OCI-M1 (cell line): ENCODE measurements at places on chromosomes 2 and 18.

DNA sequence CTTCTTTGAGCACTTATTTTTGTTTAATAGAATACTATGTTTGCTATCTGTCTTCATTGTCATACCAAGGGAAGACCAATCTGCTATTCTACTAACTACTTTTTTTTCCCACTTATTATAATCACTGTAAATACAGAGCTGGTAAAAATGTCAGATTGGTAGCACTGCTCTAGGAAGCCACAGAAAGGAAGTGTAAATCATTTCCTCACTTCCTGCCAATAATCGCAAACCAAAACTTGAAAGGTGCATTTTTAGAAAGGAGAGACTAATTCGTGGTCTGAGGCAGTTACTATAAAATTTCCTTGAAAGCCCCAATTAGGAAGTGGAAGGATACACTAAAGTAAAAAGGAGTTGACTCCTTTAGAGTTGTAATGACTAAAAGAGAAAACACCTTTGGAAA lies 13.9 kb upstream of the THSD7B start:
- no peak for DNase-seq

- peak; percentile 86 for DNase-seq
Measured at GRCh38 chr2:191376981-191377629, 131.9 kb downstream of the MYO1B start.

DNA sequence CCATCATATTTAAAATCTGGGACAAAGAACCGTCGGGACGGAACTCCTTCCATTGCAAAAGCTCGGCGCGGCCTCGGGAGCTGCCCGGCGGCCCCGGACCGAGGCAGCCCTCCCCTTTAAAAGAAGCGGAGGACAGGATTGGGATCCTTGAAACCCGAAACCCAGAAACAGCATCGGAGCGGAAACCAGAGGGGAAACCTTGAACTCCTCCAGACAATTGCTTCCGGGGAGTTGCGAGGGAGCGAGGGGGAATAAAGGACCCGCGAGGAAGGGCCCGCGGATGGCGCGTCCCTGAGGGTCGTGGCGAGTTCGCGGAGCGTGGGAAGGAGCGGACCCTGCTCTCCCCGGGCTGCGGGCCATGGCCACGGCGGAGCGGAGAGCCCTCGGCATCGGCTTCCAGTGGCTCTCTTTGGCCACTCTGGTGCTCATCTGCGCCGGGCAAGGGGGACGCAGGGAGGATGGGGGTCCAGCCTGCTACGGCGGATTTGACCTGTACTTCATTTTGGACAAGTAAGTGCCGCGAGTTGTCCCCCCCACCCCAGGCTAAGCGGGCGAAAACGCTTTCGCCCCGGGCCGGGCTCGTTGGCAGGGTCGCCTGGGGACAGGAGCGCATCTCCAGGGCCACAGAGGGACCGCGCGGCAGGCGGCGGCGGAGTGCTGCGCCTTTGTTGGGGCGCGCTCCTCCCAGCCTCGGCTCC lies at the start of gene ANTXR1:
TSS of gene ANTXR1 (plus strand) at position 38 of the 698 bp plus-strand sequence. CDS start at position 359, 321 bp downstream.
- no peak for DNase-seq

GRCh38 chr2:230018153-230018552 lies 50.6 kb downstream of the SLC16A14 start:
- DNase-seq, result no peak

DNA sequence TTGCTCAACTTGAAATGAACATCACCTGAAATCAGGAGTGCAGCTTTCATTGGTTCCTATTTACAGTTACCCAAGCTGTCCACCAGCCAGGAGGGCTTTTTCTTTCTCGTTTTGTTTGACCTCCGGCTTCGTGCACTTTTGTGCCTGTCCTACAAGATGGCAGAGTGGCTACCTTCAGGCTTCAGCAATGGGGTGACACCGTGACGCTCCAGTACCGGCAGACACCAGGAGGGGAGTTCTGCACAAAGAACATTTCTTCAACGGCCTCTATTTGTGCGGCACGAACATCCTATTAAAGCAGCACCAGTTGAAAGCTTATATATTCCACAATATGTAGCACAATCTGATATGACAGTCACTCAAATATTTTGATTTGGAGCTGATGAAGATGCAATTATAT lies 18.3 kb downstream of the RNASEH1 start:
- DNase-seq, result no peak

DNA sequence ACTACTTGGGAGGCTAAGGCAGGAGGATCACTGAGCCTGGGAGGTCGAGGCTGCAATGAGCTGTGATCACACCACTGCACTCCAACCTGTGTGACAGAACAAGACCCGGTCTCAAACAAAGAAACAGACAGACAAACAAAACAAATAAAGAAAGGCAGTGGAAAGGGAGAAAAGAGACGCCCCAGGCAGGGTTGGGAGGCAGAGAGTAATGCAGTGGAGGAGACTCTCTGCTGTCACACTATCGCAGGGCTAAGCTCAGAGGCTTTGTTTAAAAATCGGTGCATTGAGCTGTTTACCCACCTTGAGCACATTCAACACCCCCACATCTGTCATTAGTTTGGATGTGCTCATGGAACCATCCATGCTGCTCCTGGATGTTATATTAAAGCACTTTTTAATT lies 84.2 kb upstream of the RMP24 start:
- no peak for DNase-seq

DNA sequence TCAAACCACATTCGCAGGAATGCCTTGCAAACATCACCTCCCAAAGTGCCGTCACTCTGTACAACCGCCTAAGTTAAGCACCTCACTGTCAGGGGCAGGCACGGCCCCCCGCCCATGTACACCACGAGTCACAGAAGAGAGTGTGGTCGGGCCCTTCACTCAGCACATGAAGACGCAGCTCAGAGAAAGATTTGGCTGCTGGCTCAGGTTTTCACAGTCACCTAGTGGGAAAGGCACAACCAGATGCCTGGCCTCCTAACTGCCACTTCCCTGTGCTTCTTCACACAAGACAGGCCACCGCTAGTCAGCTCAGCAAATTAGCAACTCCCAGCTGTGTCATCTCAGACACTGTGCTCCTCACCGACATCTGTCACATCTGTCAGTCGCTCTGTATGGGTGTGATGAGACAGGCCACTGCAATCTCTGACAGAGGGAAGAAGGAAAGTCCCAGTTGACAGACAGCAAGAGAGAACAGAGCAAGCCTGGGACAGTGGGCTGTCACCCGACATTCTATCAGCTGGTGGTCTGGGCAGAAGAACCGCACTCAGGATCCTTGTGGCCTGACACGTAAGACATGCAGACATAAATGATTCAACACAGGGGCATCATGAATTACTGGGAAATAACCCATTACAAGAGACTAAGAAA lies 60.8 kb downstream of the CRACDL start:
- no peak for DNase-seq

DNA sequence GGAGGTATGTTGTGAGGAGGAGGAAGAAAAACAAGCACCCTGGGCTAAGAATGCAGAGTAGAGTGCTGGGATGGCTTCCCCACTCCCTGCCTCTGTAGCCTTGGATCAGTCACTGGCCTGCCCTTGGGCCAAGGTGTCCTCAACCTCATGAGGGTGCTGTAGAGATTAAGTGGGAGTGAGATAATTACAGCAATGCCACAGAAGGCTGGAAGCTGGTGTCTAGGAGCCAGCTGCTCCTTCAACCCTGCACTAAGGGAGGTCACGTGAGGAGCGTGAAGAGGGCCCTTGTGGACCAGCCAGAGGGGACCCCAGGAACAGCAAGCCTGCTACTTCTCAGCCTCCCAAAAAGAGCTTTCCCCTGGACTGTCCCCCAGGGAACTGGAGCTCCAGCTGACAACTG lies 95.2 kb downstream of the TTC32 start:
- no peak for DNase-seq

GRCh38 chr18:37483221-37483971 lies 82.2 kb downstream of the CELF4 start:
- peak; percentile 32 for DNase-seq

DNA sequence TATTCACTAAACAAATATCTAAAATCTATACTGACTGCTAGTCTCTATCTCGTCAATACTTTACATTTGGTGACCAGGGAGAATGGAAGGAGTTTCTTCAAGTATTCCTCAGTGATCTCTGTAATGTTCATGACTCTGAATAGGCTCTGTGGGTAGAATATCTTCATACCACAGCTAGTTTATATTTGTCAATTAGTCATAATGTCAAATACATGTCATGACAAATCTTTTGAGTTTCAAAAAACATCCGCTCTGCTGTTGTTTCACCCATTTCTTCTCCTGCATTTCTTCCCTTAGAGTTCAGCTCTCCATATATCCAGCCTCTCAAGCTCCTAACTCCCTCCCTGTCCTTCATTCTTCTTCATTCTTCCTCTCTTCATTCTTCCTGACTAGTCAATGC lies 206.5 kb upstream of the FANCL start:
- no peak for DNase-seq

DNA sequence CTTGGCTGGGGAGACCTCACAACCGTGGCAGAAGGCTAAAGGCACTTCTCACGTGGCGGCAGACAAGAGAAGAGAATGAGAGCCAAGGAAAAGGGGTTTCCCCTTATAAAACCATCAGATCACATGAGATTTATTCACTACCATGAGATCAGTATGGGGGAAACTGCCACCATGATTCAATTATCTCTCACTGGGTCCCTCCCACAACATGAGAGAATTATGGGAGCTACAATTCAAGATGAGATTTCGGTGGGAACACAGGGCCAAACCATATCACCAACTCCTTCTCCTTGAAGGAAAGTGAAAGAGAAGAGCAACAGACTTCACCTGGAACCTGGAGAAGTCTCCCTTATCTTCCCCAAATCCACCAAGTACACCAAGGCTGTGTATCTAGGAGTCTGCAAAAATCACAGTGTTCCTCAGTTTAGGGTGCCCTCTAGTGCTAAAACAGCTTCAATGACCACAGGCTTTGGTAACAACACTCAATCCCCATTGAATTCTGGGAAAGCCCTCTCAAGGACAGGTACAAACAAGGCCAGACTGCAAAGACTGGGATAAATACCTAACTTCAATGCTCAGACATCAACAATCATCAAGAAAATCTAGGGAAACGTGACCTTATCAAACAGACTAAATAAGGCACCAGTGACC lies 148.8 kb upstream of the SRD5A2 start:
- DNase-seq, result peak; percentile 45

DNA sequence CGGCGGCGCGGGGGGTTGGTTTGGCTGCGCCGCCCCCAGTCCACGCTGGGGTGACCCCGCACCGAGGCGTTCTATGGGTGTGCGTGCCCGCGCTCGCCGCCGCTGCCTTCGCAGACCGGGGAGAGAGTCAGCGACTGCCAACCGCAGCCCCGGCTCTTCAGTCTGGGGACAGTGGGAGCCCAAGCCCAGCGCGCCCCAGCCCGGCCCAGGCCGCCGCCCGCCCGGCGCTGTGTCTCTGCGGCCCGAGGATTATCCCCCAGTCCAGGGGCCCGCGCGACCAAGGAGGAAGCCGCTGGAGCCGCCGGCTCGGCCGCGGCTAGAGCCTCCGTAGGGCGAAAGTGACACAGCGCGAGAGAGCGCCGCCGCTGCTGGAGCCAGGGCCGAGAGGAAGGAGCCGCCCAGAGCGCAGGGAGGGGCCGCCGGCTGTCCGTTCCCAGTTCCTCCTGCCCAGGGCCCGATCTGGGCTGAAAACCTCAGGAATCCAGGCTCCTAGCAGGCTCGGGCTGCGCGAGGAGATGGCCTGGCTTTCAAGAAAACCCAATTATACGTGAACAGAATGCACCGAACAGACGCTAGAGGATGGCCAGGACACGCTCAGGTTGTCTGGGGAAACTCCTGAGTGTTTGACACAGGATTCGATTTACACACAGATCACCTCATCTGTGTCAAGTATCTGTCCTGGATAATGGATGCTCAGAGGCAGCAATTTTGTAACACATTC lies 2.4 kb downstream of the CTIF start:
- peak; percentile 79 for DNase-seq

GRCh38 chr2:105593221-105593967 lies 151.3 kb upstream of the NCK2 start:
- no peak for DNase-seq

GRCh38 chr18:75134611-75134975 lies 74.3 kb downstream of the PTGR3 start:
- DNase-seq, result no peak

GRCh38 chr2:150133623-150134022 lies 353.8 kb downstream of the RND3 start:
- peak; percentile 43 for DNase-seq

DNA sequence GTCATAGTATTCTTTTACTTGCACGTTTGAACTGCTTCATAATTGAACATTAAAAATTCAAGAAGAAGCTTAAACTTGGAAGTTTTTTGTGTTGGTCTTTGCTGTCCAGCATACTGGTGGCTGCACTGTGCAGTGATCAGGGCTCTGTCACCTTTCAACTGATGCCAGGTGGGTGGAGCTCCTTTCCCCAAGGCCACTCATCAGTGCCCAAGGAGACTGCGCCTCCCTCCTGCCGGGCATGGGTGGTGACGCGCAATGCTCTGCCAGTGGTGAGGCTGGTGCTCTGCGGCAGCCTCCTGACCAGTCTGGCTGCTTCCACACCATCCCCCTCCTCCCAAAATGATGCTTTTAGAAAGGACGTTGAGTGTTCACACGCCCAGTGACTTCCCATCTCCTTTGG lies 16.0 kb upstream of the LDLRAD4 start:
- no peak for DNase-seq

DNA sequence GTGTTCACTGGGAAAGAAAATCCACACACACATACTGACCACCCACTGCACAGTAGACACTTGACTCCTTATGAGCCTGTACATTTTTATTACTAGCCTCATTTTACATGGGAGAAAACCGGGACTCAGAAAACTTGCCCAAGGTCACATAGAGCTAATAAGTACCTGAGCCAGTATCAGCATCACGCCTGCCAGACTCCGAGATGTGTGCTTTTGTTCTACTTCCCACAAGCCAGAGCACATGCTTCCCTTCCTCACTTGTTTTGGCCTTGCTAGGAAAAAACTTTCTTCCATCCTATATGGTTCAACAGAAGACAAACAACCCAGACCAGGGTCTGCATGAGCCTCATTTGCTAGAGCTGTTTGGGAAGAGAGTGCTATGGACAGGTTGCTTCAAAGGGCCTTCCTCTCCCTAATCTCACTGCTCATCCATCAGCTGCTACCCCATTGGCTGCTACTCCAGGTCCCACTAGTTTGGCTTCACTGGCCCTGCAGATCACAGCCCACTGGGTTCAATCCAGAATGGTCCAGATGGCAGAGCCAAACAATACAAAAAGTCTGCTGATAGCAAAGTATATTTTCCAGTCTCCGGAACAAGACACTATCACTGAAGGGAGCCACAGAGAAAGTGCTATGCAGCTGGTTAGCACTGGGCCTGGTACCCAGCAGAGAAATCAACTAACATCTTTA lies 63.9 kb downstream of the STK39 start:
- no peak for DNase-seq

DNA sequence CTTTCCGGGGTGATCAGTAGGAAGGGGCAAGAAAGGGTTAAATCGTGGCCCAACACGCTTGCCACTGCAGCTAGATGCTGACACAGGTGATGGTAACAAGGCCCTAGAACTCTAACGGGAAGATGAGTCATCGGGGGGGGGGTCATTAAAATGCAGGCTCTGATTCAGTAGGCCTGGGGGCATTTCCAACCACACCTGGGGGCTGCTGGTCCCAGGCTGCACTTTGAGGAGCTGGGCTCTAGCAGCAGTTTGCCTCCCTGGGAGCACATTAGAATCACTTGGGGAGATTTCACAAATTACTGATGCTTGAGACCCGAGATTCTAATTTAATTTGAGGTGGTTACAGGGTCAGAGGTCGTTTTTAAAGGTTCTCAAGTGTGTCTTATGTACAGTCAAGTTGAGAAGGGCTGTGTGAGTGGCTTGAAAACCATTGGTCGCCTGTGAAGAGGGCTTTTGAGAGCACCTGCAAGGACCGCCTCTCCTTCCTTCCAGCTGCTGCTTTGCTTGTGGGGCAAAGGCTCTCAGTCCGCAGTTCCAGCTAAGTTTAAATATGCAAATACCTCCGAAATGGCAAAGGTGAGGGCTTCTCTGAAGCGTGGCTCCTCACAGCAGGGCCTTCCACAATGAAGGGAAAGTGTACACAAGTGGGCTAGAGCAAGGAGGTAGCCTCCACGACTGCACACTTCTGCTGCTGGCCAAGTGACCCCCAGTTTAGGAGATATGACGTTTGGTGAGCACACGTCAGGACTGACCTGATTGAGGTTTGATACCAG lies 128.0 kb upstream of the MSH6 start:
- DNase-seq, result no peak
